ENCODE measurements at places on chromosomes 2 and 18. TPM values are rescaled to one million over a fixed set of nuclear protein-coding genes. Genes with fewer than 3 reads are reported as not detected.

DNA sequence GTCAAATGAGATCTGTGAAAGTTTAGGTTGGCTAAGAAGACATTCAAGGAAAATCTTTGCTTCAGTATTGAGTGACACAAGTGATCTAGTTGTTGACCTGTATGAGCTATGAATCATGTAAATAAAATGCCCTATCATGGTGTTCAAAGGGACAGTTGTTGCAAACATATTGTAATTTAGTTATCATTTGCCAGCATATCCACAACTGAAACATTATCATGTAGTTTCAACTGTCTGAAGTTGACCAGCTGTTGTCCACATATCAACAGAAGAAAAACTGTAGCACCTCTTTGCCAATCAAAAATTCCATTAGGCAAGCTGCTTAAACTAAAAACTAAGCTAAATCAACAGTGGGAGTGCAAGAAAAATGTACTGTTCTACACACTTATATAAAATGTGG is 527.1 kb upstream of the NRXN1 start:
- DNase-seq, result no peak

- no peak for DNase-seq
Observed at GRCh38 chr2:174326161-174327020, 8.4 kb upstream of the SP9 start.

DNA sequence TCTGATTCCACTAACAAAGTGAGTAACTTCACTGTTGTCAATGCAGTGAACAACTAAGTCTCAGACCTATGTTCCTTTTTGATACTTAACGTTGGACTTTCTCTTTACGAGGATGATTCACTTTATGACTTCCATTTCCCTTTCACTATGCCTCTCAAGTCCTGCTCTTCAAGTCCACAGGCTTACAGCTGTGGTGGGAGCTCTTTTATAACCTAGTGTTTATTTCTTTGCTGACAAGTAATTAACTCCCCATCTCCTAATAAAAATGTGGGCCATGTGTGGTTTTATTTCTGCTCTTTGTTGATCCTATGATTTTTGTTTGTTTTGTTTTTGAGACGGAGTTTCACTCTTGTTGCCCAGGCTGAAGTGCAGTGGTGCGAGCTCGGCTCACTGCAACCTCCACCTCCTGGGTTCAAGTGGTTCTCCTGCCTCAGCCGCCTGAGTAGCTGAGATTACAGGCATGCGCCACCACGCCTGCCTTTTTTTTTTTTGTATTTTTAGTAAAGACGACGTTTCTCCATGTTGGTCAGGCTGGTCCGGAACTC is 142.1 kb downstream of the USP34 start:
- peak; percentile 71 for DNase-seq

GRCh38 chr2:100703213-100703612 is 116.7 kb upstream of the NPAS2 start:
- DNase-seq, result peak; percentile 45

DNA sequence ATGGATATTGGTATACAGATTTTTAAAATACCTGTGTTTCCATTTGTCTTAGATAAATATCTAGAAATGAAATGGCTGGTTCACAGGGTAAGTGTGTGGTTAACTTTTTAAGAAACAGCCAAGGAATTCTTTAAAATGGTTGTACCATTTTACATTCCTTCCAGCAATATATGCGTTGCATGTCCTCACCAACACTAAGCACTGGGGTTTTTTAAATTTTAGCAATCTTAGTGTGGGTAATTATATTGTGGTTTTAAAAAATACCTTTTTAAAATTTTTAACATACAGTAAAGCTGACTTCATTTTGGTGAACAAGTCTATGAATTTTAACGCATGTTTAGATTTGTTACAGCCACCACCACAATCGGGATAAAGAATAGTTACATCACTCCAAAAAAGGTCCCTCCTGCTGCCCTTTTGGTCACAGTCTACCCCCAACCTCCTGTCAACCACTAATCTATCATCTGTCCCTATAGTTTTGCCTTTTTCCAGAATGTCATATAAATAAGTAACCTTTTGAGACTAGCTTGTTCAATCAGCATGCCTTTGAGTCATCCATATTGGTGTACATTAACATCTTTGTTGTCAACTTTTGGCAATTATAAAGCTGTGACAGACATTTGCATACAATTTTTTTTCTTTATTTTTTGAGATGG is 128.1 kb upstream of the MSTN start:
- no peak for DNase-seq

DNA sequence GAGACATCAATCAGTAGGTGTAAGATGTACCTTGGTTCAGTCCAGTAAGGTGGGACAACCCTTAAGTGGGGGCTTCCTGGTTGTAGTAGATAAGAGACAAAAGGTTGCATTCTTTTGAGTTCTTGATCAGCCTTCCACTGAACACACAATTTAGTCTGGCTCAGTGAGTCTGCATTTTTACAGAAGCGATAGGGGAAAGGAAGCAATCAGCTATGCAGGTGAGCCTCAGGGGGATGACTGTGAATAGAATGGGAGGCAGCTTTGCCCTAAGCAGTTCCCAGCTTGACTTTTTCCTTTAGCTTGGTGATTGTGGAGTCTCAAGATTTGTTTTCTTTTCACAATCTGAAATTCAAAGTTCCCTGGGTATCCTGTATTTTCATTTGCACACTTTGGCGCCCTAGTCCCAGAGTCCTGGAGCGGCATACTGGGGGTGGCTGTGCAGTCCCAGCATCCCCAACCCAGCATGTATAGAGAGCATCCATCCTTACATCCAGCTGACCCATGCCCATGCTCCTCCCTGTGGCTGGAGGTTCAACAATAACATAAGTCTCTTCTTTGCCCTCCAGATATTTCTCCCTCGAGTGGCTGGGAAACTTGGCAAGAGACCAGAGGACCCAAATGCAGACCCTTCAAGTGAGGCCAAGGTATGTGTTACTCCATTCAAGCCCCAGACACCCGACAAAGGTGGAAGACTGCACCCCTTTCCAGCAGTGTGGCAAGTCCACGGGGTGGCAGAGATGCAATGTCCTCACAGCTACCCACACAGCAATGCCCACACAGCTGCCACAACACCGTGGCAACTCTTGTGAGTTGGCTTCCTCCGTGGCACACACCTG is 20.1 kb upstream of the PRLH start:
- no peak for DNase-seq

DNA sequence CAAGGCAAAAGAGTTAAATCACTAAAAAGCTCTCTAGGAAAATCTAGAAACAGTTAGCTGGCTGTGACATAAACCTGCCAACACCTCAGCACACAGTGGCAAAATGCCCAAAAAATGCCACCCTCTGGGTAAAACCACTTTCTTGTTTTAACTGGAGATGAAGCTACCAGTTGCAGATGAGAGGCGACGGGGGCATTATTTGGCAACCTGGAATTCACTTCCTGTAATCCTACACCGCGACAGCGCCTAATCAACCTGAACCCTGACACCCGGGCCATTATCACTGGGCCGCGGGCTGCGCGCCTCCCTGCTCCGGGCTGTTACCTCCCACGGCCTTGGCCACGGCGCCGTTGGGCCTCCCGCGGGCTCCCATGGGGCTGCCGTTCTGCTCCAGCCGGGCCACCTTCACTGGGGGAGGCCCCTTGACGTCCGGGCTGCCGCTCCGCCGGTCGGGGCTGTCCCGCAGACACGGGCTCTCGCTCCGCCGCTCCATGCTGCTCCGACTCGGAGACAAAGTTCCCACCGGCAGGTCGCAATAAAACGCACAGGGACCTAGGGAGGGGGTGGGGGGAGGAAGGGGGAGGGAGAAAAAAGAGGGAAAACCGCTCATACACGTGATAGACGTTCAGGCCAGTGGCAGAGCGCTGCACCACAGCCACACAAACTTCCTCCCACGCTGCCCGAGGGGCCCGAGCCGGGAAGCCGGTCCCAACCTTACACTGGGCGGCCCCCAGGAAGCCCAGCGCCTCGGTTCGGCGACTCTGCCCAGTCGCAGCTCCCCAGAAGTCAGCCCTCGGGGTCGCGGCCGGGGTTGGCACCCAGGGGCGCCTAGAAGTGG is 2.0 kb downstream of the SATB2 start:
- no peak for DNase-seq

DNA sequence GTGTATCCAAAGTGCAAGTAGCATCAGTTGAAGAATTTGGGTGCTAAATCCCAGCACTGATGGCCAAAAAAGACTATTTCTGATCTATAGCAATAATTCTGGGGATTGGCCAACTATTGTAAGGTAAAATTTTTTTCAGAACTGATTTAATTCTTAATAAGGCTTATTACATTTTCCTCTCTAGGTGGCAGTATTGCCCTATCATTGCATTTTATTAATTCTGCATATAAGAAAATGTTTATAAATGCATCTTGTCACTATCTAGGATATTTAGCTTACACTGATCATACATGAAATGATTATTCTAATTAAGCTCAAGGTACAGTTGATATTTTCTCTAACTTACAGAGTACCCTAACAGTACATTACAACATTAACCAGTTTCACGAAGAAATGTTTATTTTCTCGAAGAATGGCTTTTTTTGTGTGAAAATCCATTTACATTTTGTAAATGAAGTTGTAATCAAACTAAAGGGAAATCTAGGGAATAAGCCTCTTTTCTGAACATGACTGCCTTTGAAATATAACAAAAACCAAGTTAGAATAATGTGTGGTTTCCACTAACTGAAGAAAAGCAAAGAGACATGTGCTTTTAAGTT is 11.0 kb downstream of the TTN start:
- DNase-seq, result peak; percentile 6

GRCh38 chr2:119879502-119879901 is 119.8 kb downstream of the PTPN4 start:
- no peak for DNase-seq

DNA sequence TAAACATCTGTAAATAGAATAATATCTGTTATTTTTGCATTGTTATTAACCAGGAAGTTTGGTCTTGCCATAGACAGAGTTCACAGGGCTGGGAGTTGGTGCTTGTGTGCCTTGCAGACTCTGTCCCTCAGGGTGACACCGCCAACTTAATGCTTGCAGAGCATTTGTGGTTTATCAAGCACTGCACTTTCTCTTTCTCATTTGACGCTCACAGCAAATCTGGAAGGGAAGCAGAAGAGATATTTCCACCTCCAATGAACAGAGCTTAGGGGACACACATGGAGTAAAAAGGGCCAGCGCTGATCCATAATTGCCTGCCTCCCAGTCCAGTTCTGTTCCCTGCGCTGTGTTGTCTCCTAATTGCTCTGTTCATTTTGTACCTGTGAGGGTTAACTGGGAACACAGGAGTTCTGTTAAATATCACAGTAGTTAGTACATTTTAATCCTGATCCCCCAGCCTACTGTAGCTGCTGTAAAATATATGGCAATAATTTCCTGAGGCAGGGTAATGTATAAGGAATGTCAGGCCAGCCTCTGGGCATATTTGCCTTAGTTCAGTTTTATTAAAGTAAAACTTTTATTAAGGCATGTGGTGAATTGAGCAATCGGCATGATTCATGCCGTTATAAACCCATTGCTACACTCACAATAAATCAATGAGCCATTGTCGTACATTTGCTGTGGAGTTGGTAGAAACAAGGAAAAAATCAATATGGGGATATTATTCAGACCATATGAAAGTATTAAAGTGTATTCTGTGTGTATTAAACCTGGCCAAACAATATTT is 182.5 kb upstream of the OSR1 start:
- DNase-seq, result peak; percentile 86

- DNase-seq, result no peak
Observed at GRCh38 chr2:62163106-62163831, 32.6 kb upstream of the B3GNT2 start.

DNA sequence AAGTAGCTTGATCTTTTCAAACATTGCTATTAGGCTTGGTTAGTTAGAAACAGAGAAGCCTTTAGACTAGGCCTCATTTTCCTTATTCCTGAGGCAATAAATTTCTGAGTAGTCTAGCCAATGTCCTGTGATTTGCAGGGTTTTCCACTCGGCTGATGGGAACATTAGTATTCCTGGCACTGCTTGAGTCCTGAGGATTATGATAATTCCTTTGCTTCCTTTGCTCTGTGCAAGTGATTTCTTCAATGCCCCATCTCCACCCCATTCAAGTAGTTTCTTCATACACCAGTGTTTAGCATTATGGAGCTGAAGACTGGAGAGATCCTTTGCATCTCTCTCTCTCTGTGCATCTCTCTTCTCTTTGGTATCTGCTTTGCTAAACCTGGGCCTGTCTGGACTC is 14.3 kb upstream of the SLC4A10 start:
- DNase-seq, result no peak

DNA sequence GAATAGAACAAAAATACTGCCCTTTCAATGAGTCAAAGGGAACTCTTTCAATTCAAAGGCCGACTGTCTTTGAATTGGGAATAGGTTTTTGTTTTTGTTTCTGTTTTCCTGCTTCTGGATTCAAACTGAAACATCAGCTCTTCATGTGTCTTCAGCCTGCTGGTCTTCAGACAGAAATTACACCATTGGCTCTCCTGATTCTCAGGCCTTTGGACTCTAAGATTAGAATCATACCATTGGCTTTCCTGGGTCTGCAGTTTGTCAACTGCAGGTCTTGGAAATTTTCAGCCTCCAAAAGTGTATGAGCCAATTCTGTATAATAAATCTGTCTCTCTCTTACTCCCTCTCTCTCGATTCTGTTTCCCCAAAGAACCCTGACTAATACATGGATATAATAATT is 31.1 kb downstream of the CTLA4 start:
- no peak for DNase-seq

DNA sequence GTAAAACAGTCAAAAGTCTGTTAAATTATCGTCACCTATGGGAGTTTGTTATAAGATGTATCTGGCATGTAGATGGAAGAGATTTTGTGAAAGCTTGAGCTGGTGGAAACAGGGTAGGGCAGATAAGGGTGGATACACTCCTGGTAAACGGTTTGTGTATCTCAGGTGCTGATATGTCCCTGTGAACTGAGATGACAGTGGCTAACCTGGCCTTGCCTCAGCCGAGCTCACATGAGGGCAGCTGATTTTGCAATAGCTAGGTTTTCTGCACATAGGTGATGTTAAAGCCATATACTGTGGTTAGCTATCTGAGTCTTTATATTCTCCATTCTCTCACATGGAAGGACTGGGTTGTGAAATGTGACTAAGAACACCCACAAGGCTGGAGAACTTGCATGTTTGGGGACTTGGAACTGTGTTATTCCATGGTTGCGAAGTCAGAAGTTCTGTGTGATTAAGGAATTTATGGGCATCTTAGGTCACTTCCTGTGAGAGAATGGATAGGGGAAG is 205.1 kb downstream of the TPGS2 start:
- DNase-seq, result no peak

- DNase-seq, result no peak
Observed at GRCh38 chr2:157840568-157841156, 35.5 kb downstream of the ACVR1 start.

DNA sequence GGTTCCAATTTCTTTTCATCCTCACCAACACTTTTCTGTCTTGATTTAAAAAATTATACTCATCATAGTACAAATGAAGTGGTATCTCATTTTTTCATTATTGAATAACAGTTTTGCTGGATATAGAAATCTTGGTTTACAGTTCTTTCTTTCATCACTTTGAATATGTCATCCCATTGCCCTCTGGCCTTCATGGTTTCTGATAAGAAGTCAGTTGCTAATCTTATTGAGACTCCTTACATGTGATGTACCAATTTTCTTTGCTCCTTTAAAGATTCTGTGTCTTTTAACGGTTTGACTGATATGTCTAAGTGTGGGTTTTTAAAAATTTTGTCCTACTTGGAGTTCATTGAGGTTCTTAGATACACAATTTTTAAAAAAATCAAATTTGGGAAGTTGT is 35.0 kb downstream of the SLC3A1 start:
- no peak for DNase-seq

Gene DOCK10
- 62.7 TPM for polyA plus RNA-seq

Gene RAX
- polyA plus RNA-seq, result not detected

Gene SMC6
- 9.1 TPM for polyA plus RNA-seq

Gene SATB2
- polyA plus RNA-seq, result 2.7 TPM

Gene HSPD1
- 85.5 TPM for polyA plus RNA-seq

Gene L3MBTL4
- not detected for polyA plus RNA-seq

All from BJ (cell line).